Inflammatory macrophage (primary cell): ENCODE measurements at places on chromosomes 3 and 15.

DNA sequence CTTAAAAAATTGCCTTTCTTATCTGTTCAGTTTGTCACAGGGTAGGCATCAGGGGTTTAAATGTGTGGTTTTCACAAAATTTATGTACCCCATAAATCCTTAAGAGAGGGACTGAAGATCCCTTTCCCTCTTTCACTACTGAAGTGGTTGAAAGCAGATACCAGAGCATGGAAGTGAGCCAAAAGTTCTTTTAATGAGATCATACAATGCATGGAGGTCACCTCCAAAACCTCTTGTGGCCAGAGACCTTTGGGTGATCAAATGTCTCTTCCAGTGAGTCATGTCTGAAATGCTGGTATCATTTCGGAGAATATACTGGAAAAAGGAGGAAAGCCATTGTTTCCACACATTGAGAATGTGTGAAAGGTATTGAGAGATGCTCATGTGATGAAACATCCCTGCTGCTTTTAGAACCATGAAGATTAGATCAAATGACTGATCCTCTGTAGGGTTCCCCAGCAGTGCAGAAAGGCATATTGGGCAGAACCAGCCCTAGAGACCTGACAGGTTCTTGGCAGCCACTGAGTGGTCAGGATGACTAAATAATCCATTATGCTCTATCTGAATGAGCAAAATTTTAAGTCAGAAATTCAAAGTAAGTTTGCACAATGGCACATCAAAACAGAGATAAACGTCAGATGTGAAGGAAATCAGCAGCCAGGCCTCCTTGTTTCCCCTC, 165.8 kb upstream of the SLC2A2 start:
- no peak for DNase-seq

DNA sequence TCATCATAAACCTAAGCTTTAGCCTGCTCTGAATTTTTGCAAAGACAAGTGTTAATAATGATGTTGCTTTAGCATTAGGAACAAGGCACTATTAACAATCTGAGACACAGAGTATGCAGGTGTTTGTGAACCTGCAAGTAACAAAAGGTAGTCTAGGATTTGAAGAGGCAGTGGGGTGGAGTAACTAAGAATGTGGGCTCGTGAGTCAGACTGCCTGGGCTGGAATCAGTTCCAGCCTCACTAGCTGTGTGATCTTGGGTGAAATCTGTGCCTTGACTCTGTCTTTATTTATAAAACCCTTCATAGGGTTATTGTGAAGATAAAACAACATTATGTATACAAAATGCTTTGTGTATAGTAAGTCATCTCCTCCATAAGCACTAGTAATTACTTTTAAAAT, 610.6 kb upstream of the CFAP20DC start:
- no peak for DNase-seq

DNA sequence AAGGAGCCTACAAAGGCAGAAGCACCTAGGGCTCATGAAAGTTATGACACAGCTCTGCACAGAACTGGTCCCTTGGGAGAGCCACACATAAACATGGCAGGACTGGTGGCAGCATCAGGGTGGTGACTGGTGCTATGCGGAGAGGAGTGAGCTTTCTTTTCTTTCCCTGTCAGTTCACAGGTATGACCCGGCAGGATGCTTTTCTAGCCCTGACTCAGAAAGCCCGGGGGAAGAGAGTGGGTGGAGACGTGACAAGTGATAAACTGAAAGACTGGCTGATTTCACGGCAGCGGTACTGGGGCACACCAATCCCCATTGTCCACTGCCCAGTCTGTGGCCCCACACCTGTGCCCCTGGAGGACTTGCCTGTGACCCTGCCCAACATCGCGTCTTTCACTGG, 103.0 kb downstream of the LARS2 start:
- DNase-seq: no peak

DNA sequence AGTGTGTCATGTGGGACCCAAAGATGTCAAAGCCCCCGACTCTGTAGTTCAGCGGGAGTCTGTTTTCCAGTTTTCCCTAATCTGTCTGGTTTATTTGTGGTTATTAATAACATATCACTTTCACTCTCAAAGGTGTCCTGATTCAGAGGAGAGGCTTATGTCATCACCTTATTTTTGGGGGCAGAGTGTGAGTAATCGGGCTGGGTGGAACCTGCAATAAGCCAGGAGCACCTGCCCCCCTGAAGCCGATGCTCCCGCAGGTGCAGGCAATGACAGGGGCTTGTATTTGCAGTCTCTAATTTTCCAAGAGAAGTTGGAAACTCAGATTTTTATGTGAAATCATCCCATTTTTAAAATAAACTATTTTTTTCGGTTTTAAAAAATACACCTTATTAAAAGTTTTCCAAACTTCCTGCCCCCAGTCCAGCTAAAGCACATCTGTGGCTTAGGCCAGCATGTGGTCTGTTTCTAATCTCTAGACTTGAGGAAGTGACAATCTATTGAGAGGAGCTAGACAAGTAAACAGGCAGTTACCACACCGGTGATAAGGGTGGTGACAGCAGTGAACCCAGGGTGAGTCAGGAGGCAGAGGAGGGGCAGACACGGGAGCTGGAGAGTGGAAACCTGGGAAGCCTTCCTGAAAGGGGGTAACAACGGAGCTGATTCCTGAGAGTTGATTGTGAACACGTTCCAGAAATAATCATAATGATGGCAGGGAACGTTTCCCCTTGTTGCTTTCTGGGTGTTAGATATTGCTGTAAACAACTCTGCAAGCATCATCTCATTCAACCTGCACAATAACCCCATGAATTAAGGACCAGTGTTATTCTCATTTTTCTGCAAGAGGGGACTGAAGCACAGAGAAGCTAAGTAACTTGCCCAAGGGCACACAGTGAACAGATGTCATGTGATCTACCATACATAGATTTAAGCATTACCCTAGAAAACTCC, 37.2 kb downstream of the BHLHE40 start:
- peak; percentile 80 for DNase-seq

DNA sequence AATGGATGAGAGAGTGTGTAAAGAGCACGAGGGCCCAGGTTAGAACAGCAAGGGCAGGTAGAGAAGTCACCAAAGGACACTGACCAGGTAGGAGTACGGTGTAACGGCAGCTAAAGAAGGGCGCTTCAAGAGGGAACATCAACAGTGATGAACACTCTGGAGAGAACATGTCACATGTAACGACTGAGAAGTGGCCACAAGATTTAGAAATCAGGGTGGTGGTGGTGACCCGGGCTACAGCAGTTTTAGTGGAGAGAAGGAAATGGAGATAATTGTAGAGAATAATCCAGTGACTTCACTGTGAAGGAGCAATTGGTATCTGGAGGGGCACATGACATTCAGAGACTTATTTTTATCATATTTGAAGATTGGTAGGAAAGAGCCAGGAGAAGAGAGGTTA, 1.2 kb upstream of the C15orf40 start:
- peak; percentile 55 for DNase-seq

DNA sequence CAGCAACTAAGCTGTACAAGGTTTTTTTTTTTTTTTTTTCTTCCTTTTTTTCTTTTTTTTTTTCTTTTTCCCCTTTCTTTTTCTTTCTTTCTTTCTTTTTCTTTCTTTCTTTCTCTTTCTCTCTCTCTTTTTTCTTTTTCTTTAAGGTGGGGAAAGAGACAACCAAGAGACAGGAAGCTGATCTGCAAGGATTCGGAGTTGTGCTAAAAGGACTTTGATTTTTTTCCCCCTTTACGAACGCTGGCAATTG, 148 bp downstream of the RBMS3 start:
- DNase-seq: no peak

DNA sequence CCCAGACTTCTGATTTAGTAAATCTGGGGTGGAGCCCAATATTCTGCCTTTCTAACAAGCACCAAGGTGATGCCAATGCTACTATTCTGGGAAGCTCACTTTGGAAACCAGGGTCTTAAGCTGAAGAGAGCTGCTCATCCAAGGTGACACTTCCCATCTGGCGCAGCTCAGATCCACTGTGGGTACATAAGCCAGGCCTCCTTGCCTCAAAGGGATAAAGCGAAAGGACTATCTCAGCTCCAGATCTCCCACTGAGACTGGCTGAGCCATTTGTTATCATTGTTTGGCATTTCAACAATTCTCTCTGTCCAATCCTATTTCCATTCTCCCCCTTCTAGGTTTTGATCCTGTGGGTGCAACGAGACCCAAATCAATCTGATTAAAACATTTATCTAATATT, 323.8 kb downstream of the GBE1 start:
- no peak for DNase-seq

- DNase-seq: no peak
These were observed 381.9 kb downstream of the ERC2 start for GRCh38 chr3:56086355-56086754.

DNA sequence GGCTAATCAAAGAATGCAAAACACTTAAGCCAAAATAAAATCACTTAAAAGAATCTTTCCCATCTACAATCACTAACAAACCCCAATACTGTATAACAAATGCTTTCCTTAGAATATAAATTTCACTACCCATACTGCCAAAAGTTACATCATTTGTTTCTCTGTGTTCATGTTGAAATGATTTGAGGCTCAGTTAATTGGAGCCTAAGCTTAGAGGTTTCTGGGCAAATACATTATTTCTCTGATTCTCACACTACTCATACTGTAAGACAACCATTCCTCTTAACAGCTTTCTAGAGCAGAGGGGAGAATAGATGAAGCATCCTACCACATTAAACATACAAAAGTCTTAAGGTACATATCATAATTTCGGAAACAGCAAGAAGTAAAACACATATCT, 2.1 kb downstream of the RIOX2 start:
- no peak for DNase-seq

DNA sequence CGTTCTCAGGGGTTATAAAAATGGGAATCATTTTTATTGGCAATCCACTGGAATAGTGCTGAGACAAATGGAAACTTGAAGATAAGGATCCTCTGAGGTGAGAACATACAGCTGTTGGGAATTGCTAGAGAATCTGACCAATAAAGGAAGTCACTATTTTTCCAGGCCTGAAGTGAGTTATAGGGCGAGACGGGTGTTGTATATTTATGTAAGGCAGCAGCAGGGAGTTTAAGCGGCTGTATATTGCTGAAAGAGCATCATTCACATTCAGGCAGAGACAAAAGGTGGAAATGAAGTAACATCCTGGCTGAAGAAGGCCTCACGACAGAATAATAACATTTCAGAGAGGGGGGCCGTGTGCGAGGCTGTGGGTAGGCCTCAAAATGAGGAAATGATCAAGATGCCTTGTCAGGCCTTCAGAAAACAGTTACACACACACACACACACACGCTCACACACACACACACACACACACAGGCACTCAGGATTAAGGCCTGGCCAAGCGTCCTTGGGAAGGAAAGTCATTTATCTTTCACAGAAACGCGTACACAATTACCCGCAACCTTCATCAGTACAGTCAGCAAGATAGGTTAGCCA, 964.9 kb upstream of the NR2F2 start:
- DNase-seq: no peak

GRCh38 chr3:123664753-123665152, 79.9 kb upstream of the HACD2 start:
- no peak for DNase-seq

GRCh38 chr3:134194247-134194646, 56.4 kb downstream of the RYK start:
- DNase-seq: no peak

DNA sequence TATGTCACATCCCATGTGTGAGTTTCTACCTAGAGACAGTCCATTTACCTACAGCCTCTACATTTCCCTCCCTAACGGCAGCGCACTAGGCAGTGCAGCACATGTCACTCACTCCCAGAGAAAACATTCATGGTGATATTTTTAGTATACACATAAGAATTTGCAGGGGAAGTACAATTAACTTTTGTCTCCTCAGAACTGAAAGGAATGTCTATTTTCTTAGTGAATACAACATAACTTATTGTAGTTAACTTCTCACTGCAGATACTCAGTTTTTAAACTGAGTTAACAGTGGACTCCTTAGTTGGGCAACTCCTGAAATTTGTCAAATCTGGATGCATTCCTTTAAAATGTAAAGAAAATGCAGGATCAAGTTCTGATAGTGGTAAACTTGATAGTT, 4.5 kb upstream of the ZBTB47 start:
- no peak for DNase-seq

GRCh38 chr3:27022096-27022761, 347.0 kb downstream of the NEK10 start:
- DNase-seq: no peak

DNA sequence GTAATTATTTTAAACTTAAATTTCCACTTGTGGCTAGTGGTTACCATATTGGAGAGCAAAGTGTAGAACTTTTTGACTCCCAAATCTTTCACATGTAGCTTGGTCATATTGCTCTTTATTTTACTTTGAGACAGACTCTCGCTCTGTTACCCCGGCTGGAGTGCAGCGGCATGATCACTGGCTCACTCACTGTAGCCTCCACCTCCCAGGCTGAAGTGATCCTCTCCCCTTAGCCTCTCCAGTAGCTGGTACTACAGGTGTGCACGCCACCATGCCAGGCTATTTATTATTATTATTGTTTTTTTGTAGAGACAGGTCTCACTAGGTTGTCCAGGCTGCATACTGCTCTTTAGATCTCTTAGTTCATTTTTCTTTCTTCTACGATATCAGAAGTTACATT, 3.9 kb downstream of the FNDC3B start:
- no peak for DNase-seq

- no peak for DNase-seq
These were observed 286.9 kb downstream of the XXYLT1 start for GRCh38 chr3:194984066-194984465.

- no peak for DNase-seq
These were observed 240.5 kb upstream of the TMCO5A start for GRCh38 chr15:37693926-37694325.
